LoVo (cell line): ENCODE measurements at places on chromosomes 11 and 22.
A peak's percentile ranks its signal among the peaks of the same experiment; 100 is the strongest.

DNA sequence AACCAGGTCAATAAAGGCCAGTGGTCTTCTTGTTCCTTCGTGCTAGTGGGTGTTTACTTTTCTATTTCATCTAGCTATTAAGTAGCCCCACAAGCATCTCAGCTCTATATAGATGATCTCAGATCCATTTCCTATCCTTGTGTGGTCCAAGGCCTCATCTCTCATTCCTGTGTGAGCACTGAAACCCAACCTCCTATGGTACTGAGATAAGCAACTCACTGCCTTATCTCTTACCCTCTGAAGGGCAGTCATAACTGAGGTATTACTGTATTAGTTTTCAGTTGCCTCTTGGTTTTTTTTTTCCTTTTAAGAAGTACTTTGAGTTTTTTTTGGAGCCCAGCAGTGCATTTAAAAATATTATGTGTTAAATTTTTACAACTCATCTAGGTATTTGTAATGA is 28.3 kb downstream of the ACER3 start:
- no peak for DNase-seq

DNA sequence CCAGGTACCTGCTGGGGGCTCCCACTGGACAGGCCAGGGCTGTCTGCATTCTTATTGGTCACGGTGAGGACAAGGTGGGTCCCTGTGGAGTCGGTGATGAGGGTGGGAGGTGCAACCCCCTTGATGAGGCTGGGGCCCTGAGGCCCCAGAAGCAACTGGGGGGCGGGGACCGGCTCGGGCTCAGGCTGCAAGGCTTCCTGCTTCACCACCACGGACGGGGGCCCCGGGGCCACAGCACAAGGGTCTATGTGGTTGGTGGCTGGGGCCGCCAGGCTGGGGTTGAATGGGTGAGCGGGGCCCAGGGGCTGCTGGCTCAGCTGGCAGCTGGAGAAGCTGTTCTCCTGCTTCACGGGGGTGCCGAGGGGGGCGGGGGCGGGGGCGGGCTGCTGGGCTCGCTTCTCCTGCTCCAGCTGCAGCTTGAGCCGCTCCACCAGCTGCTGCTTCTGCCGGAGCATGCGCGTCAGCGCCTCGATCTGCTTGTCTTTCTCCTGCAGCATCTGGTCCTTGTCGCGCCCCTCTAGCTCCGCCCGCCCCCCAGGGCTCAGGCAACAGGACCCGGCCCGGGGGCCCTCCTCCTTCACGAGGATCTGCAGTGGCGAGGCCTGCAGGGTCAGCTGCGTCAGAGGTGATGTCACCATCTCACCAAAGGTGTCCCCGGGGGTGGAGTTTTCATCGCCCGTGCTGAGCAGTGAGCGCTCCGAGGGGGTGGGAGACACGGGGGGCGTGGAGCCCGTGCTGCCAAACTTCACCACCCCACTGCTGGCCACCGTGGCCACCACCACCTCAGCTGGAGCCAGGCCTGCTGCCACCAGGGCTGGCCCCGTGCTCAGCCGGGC is 48.2 kb downstream of the SGSM3 start:
- no peak for DNase-seq

GRCh38 chr22:50434849-50435248 is 40.0 kb downstream of the SBF1 start:
- no peak for DNase-seq

DNA sequence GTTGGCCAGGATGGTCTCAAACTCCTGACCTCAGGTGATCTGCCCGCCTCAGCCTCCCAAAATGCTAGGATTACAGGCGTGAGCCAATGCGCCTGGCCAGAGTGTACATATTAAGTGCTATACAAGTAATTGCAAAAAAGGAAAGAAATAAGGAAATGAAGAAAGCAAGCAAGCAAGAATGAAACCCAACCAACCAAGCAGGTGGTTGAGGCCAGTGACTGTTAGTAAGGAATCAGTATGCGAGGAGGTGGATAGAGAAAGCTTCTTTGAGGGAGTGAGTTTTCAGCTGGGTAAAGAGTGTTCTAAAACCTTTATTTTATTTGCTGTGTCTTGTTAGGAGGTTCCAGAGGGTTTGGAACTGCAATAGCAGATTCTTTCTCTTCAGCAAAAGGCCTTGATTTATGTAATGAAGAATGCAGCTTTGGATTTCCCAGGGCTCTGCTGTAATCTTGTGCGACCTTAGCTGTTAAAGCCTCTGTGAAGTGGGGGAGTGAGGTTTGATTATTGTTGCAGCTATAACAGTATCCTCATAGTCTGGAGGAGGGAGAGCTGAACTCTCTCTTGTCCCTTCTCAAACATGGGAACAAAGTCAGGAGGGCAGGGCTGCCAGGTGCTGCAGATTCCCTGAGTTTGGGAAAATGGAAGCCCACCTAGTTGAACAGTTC is 5.7 kb downstream of the AMPD3 start:
- DNase-seq: no peak

- DNase-seq: peak; percentile 72
Observed at GRCh38 chr22:38868886-38869381, 3.1 kb downstream of the CBX6 start.

DNA sequence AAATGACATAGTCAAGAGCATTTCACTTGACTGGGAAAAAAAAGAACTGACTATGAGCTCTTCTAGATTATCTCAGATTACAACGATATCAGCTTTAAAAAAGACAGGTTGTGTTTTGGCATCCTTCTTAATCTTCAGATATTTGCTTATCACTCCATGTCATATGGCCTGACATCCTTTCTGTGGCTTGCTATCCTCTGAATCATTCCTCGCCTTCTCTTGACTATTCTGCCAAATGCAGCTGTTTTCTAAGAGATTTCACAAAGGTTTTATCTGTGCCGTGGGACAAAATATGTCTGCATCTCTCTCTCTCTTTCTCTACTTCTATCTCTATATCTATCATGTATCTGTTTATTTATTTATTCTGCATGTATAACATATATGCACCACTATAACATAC is 746.1 kb downstream of the CNTN5 start:
- no peak for DNase-seq

GRCh38 chr22:46464701-46465344 is 72.6 kb downstream of the CELSR1 start:
- no peak for DNase-seq

DNA sequence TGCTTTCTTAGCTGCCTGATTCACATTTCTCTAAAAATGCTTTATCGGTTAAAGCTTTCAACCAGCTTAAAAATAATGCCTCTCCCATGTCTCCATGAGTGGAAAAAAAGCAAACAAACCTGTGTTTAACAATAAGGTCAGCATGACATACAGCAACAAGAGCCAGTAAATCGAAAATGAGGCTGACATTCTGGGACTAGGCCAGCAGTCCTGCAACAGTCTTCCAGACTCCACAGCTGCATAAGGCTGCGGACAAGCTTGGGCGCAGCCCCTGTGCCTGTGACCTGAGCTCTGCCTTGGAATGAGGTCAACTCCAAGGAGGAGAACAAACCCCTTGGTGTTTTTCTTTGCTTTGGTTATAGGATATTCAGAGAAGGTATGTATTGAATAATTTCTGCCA is 95.5 kb downstream of the PGR start:
- no peak for DNase-seq

DNA sequence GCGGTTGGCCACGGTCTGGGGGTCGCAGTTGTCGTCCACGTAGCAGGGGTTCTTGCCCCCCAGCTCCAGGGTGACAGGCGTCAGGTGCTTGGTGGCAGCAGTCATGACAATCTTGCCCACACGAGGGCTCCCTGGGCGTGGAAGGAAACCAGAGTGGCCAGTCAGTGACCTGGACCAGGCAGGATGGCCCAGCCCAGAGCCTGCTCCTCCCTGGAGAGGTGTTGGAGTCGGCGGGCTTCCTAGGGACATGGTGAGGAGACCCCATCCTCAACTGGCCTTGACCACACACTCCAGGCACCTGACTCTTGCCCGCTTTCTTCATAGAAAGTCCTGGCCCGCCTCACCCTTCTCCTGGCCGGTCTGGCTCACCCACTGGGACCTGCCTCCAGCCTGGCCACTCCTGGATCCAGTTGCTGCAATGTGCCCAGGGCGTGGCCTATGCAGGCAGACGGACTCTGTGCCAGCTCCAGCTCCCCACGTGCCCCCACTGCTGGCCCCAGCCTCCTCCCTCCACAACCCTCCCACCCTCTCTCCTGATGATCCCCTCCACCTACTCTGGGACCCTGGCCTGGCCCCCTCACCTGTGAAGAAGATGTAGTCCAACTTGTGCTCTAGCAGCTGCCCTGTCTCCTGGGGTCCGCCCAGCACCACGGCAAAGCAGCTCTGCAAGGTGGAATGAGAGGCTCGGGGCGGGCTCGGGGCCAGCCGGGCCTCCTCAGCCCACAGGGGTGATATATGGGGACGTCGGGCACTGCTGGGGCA is 8.7 kb downstream of the ALDH3B2 start:
- DNase-seq: no peak

DNA sequence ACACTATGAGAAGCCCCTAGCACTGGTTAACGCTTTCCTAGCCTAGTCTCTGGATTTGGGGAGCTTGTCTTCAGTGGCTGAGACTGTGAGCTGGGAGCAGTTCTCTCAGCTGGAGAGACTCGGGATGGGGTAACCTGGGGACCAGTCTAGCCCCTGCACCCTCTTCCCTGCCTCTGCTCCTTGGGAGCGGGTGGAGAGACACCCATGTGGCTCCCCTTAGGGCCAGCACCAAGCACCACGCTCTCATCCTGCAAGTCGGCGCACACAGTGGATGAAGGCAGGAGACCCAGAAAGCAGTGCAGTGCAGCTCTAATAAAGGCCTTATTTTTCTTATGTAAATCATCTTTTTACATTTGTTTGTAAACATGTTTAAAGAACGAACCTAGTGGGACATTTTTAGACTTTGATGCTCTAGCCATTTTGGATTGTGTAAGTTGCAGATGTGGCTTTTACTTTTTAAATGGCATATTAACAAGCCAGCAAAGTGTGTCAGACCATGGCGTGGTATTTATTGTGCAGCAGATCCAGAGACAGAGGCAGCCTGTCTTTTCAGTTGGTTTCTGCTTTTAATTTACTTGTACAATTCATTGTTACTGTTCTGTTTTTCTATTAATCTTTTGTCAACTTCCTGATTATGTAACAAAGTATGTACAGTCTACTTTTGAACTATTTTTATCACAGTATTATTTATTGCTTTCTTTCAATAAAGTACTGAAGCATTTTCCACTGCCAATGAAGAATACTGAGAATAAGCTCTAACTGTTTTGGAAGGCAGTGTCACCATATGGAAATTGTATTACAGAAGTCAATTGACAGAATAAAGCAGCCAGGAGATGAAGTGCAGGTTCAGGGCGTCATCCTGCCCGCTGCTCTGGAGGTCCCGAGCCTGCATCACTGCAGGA is 14.4 kb upstream of the CTTN start:
- no peak for DNase-seq

DNA sequence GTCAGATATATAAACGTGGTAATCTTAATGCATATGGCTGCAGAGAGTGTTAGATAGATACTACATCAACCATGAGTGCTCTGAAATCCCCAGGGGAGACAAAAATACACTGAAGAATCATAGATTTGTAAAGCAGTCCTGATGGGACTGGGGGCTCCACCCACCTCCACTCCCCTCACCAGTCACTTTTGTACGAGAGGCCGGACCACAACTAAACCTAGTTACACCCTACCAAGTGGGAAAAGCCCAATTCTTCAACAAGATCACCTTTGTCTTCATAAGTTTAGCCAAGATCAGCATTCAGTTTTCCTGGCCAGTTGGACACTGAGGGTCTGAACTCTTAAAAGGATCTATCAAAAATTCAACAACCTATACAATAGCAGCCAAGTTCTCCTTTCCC is 1.5 kb downstream of the SF1 start:
- no peak for DNase-seq

GRCh38 chr11:133992121-133992520 is 35.4 kb upstream of the IGSF9B start:
- no peak for DNase-seq

DNA sequence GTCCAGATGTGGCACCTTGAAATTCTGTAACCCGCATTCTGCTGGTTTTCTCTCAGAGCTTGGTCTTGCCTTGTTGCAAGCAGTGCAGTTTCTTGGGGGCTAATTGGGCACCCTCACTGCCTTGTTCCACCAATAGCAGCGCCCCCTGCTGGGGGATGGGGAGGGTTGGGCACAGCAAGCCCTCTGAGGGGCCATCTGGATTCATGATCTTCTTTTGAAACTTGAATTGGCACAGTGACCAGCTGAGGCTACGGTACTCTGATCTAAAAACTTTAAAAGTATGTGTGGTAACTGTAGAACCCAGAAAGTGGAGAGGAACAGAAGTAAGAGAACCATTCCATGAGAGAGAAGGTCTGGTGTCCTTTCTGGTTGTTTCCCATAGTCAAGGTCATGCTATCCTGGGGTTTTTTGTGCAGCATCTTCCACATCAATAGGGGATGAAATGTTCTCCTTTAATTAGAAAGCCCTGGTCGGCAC is 64.2 kb downstream of the MED15 start:
- DNase-seq: no peak

GRCh38 chr11:82680252-82680651 is 53.4 kb downstream of the FAM181B start:
- DNase-seq: peak; percentile 52

GRCh38 chr22:32501836-32502752 is 27.5 kb downstream of the FBXO7 start:
- DNase-seq: no peak

GRCh38 chr11:62201376-62201775 is 7.1 kb upstream of the SCGB2A1 start:
- DNase-seq: peak; percentile 22

DNA sequence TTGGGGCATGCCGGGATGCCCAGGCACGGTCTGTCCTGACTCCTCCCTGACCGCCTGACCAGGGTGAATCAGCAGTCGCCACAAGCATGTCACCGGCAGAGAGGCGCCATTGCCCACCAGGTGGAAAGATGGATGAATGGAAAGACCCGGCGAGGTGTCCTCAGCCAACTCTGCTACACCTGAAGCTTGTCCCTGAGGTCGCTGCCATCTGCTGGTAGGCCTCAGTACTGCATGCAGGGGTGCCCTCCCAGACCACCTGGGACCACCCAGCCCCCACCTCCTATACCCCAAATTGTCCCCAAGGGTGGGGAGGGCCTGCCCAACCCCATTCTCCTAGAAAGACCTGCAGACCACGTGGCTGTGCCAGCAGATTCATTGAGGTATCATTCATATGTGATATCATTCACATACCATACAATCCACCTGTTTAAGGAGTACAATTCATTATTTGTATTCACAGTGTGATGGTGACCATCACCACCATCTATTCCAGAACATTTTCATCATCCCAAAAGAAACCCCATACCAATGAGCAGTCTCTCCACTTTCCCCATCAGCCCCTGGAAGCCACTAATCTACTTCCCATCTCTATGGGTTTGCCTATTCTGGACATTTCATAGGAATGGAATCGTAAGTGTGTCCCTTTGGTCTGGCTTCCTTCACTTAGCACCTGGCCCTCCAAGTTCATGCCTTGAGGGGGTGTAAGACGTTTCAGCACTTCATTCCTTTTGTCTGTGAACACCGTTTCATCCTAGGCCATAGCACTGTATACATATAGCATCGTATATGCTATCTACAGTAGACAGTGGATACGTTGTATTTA is 17.5 kb downstream of the FGF3 start:
- no peak for DNase-seq

DNA sequence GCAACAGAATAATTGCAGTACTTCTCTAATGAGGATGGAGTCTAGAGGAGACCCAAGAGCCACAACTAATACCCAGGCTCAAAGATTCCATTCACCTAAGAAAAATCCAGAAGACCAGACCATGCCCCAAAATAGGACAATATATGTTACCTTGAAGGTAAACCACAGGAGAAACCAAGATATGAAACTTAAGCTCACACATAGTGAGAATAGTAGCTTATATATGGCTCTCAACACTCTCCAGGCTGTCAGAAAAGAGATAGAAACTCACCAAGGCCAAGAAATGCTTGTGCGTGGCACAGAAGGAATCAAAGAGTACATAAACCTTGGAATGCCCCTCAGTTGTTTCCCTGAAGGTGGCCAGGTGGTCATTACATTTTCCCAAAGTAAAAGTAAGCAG is 9.1 kb downstream of the FAM111A start:
- DNase-seq: no peak
